ENCODE measurements at places on chromosomes 3 and 15. TPM values are rescaled to one million over a fixed set of nuclear protein-coding genes. Genes with fewer than 3 reads are reported as not detected.

STAC gene
- not detected for total RNA-seq

PRKCI gene
- total RNA-seq: 24.7 TPM

EPHB3 gene
- total RNA-seq: not detected

GRCh38 chr15:50227076-50227475 is 38.5 kb downstream of the HDC start:
- no peaks in the 10 kb centered on the region for H3K27me3 ChIP-seq
- no peak for DNase-seq
- no peak overlapping the region for H3K4me3 ChIP-seq

DNA sequence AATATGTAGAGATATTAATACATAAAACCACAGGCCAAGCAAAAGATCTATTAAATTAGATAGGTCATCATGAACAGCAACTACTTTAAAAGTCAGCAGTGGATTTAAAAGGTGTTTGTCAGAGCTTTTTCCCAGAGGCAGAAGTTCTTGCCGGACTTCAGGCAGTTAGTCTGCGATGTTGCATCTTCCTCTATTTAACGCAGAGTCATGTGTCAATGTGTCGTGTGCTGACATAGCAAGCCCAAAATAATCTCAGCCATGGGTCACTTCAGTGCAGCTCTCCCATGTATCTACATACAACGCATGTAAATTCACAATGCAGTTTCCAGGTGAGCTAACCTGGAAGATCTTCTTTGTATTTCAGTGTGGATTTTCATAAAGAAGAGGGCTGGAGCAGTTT is 8.0 kb upstream of the TMEM212 start:
- no peaks in the 10 kb centered on the region for H3K36me3 ChIP-seq
- no peaks in the 10 kb centered on the region for H3K4me1 ChIP-seq
- H3K27ac ChIP-seq: no peak overlapping the region

GOLGA6B gene
- not detected for total RNA-seq

DNA sequence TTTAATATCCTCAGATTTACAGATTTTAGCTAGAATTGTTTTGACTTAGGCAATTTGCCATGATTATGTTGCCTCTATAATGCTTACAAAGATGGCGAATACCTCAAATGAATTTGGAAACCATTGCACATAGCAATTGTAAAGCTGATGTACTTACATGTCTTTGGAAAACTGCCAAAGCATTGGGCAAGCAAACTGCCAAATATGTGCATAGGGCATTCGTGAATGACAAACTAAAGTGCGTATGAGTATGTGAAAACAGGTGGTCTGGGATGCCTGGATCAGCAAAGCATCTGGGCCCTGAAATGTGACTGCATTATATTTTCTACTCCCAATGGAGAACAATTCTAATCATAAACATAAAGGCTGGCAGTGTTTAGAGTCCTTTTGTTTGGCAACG is 445.3 kb upstream of the ROBO1 start:
- no peaks in the 10 kb centered on the region for H3K27me3 ChIP-seq
- H3K4me1 ChIP-seq: no peaks in the 10 kb centered on the region
- no peaks in the 10 kb centered on the region for H3K36me3 ChIP-seq
- DNase-seq: no peak
- H3K27ac ChIP-seq: no peak overlapping the region
- no peak overlapping the region for H3K4me3 ChIP-seq

DNA sequence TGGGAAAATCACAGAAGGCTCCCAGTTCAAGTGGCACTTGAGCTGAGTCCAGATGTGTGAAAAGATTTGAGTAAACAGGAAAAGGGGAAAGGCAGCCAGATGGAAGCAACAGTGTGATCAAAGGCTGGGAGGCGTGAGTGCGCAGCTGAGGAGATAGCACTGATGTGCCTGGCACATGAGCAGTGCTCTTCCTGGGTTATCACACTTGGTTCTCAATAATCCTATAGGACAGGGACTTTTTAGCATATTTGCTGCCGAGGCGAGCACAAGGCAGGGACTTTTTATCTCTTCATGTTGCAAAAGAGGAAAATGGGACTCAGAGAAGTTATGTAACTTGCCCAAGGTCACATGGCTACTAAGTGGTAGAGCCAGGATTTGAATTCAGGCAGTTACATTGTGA is 39.6 kb downstream of the CORO2B start:
- peaks cover 6% of the 10 kb centered on the region for H3K27me3 ChIP-seq
- no peaks in the 10 kb centered on the region for H3K36me3 ChIP-seq
- H3K4me1 ChIP-seq: no peaks in the 10 kb centered on the region
- no peak for DNase-seq
- H3K27ac ChIP-seq: no peak overlapping the region

DNA sequence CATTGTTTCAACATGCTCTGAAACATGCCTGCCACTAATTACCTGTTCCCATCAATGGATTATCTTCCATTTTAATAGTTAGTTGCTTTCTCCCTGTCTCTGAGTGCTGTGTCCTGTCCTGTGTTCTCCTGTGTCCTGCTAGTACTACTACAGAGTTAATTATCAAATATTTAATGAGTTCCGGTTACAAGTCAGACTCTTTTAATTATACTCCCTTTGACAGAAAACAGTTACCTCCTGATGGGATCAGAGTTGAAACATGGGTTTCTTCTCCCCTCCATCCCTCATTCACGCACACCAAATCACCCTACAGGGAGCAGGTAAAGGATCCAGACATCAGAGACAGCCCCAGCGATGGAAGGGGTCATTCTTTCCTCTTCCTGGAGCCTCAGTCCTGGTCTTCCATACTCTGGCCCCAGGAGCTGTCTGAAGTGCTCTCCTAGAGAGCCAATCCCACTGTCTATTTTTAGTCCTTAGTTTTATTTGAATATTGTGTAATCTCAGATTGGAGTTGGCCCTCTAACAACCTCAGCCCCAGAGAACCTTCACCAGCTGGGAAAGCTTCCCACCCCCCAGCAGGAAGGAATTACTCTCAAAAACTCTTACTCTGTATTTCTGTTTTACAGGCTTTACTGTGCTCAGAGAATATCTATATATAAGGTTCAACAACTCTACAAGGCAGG is 137.0 kb upstream of the C2CD4B start:
- H3K4me3 ChIP-seq: no peak overlapping the region
- peaks cover 3% of the 10 kb centered on the region for H3K27me3 ChIP-seq
- no peaks in the 10 kb centered on the region for H3K36me3 ChIP-seq

DNA sequence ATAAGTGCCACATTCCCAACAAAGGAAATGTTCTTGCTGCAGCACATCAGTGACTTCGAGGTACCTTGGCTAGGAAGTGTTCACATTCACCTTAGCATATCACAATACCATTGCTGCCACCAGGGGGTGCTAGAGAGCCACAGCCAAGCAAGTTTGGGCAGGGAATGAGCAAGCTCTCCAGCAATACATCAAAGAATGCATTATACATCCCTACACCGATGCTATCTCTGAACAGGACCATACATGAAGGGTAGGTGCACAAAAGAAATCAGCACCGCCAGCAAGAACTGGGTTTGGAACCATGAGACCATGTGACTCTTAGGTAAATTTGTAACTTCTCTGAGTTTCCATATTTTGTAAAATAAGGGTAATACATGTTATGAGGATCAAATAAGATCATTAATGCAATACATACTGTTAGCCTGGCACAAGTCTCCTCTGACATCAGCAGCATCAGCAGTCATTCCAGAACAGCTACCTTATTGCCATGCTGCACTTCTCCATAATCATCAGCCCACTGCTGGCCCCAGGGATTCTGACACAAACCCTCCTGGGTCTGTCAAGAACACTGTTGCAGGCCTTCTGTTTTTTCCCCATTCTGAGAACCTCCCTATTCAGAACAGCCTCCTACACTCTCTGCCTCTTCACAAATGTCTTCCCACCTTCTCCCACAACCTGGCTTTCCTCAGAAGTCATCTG is 37.5 kb downstream of the RYK start:
- H3K27ac ChIP-seq: no peak overlapping the region
- peaks cover 7% of the 10 kb centered on the region for H3K36me3 ChIP-seq
- peak; percentile 62 for DNase-seq
- H3K4me1 ChIP-seq: peaks cover 10% of the 10 kb centered on the region

CCDC191 gene
- 0.68 TPM for total RNA-seq

GRCh38 chr3:89808680-89809197 is 701.3 kb downstream of the EPHA3 start:
- no peaks in the 10 kb centered on the region for H3K27me3 ChIP-seq
- no peaks in the 10 kb centered on the region for H3K4me1 ChIP-seq
- DNase-seq: no peak
- H3K36me3 ChIP-seq: no peaks in the 10 kb centered on the region
- H3K4me3 ChIP-seq: no peak overlapping the region

DNA sequence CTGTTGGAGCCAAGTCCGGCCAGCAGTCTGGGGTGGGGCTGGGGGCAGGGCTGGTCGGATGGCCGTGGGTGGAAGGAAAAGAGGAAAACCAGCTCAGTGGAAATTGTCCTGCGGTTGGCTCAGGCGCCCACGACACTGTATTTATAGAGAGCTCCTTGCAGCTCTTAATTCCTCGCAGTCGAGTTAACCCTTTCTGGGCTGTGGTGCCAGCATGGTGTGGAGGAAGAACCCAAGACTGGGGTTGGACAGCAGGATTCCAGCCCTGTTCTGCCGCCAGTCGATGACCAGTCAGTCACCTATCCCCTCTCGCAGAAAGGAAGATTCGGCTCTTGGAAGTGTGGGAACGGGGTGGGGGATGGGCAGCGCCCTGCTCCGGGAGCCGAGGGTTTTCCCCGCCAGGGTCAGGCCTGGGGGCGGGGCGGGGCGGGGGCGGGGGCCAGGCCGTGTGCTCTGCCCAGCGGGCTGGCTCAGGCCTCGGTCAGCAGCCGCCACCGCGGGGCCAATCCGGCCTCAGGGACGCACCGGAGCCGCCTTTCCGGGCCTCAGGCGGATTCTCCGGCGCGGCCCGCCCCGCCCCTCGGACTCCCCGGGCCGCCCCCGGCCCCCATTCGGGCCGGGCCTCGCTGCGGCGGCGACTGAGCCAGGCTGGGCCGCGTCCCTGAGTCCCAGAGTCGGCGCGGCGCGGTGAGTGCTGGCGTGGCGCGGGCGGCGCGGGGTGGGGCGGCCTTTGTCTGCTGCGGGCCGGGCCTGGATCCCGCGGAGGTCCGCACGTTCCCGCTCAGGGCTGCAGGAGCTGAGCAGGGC is at the start of gene CD276:
Gene CD276 (plus strand): TSS at position 607 of the 804 bp plus-strand sequence. CDS start 15,257 bp downstream, outside the sequence.
- peaks cover 44% of the 10 kb centered on the region for H3K27me3 ChIP-seq
- H3K36me3 ChIP-seq: no peaks in the 10 kb centered on the region
- H3K27ac ChIP-seq: peak within 1 kb of the TSS; percentile 62
- H3K4me3 ChIP-seq: peak within 1 kb of the TSS; percentile 85

PCOLCE2 gene
- total RNA-seq: not detected

DNA sequence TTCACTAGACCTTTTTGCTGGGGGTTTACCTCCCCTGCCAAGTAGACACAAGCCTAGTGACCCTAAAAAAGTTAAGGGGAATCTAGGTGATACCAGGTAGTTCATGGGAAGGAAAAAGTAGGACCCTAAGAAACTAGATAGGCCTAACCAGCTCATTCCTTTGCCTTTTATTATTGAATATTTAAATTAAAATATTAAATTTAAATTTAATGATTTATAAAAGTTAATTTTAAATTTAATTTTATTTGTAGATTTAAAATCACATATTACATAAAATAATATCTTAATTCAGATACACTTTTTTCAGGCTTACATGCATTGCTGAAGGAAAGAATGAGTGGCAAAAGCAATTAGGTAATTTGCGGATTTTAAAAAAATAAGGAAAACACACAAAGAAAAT is 584.9 kb downstream of the AGBL1 start:
- H3K27me3 ChIP-seq: no peaks in the 10 kb centered on the region
- DNase-seq: no peak
- H3K36me3 ChIP-seq: peaks cover 3% of the 10 kb centered on the region
- H3K27ac ChIP-seq: no peak overlapping the region

SLC41A3 gene
- 13.1 TPM for total RNA-seq

DNA sequence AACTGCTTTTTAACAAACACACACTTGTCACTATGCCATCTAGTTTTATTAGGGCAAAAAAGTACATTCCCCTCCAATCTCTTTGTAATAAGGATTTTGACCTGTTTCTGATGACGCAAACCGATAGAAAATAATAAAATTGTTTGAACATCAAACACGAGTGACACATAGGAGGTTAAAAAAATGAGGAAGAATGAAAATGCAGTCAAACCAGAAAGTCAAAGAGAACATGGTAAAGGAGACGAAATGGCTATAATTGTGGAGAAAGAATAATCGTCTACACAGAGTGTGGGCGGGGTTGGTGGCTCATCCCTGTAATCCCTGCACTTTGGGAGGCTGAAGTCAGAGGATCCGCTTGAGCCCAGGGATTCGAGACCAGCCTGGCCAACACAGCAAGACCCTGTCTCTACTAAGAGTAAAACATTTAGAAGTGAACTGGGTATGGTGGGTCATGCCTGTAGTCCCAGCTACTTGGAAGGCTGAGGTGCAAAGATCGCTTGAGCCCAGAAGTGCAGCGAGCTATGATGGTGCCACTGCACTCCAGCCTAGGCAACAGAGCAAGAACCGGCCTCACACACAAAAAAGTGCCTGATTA is 83.2 kb downstream of the MEIS2 start:
- no peaks in the 10 kb centered on the region for H3K36me3 ChIP-seq
- DNase-seq: no peak
- H3K4me3 ChIP-seq: no peak overlapping the region
- no peaks in the 10 kb centered on the region for H3K4me1 ChIP-seq

DNA sequence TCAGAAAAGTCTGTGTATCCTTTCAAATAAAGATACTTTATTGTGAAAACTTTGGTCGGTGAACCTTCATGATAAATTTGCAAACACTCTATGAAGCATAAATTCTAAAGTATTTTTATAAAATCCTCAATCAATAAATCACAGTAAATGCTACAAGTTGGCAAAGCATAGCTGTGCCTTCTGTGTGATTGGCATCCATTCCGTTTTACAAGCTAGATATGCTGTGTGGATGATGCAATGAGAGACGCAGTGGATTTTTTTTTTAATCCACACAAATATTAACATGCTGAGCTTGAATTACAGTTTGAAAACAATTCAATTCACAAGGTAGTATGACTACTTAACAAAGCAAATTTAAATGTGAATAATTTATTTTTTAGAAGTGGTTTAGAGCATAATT is 937.2 kb downstream of the ZPLD1 start:
- DNase-seq: no peak
- H3K36me3 ChIP-seq: no peaks in the 10 kb centered on the region
- H3K4me1 ChIP-seq: no peaks in the 10 kb centered on the region
- no peak overlapping the region for H3K4me3 ChIP-seq
- H3K27ac ChIP-seq: no peak overlapping the region

- no peaks in the 10 kb centered on the region for H3K36me3 ChIP-seq
- H3K4me1 ChIP-seq: no peaks in the 10 kb centered on the region
- peaks cover 2% of the 10 kb centered on the region for H3K27me3 ChIP-seq
- DNase-seq: no peak
- no peak overlapping the region for H3K4me3 ChIP-seq
Measured at GRCh38 chr15:99994849-99995248, 261.6 kb upstream of the LYSMD4 start.

Data from activated T-helper 2 cell treated with anti-CD3 and anti-CD28 coated beads, Interferon-gamma antibody, Interleukin-2, Interleukin-4, amounts not matched to agents 10 μg/mL and 5 μg/mL and 100 μg/mL, durations not matched to agents 14 hours and 24 hours and 36 hours (primary cell).